ENCODE measurements at places on chromosomes 1 and 21.

GRCh38 chr1:43558346-43558841 is 27.7 kb downstream of the PTPRF start:
- peak; percentile 95 for DNase-seq

- DNase-seq = no peak
These were observed 68.7 kb downstream of the KCNN3 start for GRCh38 chr1:154801234-154802011.

GRCh38 chr1:229985613-229986010 is 81.4 kb upstream of the GALNT2 start:
- no peak for DNase-seq

GRCh38 chr1:46456411-46456963 is 33.1 kb upstream of the DMBX1 start:
- no peak for DNase-seq

- no peak for DNase-seq
These were observed 471.2 kb upstream of the RUNX1 start for GRCh38 chr21:35520302-35520701.

DNA sequence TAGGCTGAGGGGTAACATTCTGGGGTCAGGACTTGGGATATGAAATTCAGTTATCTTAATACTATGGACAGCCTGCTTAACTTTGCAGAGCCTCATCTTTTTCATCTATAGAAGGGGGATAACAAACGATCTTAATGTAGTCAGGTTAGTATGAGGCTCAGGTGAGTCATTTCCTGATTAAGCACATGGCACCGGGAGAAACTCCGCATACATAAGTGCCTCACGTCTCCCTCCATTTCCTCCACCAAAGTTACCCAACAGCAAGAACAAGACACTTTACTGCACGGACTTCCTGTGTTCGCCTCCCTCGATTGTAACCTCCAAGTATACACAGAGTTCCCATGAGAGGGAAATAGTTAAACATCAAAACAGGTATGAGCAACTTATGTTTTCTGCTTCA is 112.7 kb upstream of the COA6 start:
- no peak for DNase-seq

DNA sequence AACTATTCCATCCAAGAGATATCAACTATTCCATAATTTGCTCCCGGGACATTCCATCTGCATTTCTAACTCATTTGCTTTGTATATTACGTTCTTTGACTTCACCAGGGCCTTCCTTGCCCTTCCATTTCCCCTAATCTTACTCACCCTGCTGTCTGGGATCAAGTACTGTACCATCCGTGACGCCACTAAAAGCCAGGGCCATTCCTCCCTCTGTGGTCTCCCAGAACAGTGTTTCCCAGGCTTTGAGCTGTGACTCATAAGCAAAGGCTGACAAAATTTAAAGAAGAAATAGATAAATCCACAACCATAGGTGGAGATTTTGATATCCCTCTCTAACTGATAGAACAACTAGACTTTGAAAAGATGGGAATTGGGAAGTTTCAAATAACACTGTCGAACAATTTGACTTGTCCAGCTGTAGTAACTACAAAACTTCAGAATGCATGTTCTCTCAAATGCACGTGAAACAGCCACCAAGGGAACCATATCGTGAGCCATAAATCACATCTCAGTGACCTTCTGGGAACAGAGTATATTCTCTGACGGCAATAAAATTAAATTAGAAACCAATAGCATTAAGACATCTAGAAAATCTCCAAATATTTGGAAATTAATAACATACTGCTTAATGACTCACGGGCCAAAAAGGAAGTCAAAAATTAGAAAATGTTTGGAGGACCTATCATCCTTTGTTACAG is 501.0 kb downstream of the SETD4 start:
- DNase-seq = peak; percentile 73

GRCh38 chr1:112431038-112431437 is 35.0 kb downstream of the CTTNBP2NL start:
- no peak for DNase-seq

DNA sequence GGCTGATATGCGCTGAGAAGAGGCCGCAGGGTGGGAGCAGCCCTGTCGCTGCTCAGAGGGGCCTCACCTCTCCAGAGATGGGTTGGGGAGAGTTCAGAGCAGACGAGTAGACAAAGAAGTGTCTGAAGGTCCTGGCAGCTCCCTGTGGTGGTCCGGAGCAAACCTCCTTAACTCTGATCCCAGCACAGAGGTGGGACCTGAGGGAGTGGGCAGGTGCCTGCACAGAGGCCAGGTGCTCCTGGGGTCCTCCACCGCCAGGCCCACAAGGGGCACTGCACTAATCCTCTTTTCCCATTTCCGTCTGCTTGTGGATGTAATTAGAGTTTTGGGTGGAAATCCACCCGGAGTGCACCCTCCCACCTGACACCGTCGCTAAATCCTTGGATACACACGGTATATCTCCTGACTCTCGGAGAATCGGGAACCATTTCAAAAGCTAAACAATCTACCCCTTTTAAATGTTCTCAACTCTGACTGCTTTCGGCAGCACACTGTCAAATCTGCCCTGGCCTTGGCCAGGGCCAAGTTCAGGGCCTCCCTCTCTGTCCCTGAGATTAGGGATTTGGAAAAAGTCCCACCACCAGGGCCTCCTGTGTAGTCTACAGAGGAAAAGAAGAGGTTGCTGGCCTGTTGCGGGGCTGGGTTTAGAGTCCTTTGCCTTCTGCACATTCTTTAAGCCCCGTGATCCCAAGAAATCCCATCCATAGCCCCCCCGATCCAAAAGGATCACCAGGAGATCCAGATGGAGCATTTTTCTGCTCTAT is 22.4 kb downstream of the CASZ1 start:
- DNase-seq = no peak

- DNase-seq = peak; percentile 82
These were observed 689 bp upstream of the GPR137B start for GRCh38 chr1:236141447-236142252.
